ENCODE measurements at places on chromosomes 2 and 18.

GRCh38 chr2:215937190-215937589 lies 76.2 kb downstream of the MREG start:
- no peak for DNase-seq

DNA sequence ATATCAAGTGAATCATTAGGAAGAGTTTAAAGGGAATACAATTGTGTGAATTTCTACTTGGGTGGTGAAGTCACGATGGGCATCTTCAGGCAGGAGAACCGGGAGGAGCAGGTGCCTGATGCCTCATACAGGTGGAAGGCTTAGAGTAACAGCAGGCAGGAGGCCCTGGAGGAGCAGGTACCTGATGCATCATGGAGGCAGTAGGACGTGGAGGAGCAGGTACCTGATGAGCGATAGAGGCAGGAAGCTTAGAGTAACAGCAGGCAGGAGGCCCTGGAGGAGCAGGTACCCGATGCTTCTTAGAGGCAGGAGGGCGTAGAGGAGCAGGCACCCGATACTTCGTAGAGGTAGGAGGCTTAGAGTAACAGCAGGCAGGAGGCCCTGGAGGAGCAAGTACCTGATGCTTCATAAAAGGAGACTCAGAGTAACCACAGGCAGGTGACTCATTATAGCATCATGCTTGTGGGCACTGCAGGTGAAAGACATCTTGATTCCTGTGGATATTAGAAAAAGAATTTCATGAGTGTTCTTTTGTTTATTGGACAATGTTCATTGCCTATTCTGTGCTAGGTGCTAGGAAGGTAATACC lies 133.9 kb downstream of the ATP9B start:
- no peak for DNase-seq

GRCh38 chr2:50443288-50443687 lies 588.6 kb downstream of the NRXN1 start:
- peak; percentile 38 for DNase-seq

- no peak for DNase-seq
Measured at GRCh38 chr18:13406736-13407135, 188.2 kb downstream of the LDLRAD4 start.

GRCh38 chr18:58148954-58149471 lies 105.0 kb downstream of the NEDD4L start:
- DNase-seq: no peak

All from NCI-H2081 (cell line).